T-helper 22 cell (primary cell): ENCODE measurements at places on chromosomes 16 and 17.

DNA sequence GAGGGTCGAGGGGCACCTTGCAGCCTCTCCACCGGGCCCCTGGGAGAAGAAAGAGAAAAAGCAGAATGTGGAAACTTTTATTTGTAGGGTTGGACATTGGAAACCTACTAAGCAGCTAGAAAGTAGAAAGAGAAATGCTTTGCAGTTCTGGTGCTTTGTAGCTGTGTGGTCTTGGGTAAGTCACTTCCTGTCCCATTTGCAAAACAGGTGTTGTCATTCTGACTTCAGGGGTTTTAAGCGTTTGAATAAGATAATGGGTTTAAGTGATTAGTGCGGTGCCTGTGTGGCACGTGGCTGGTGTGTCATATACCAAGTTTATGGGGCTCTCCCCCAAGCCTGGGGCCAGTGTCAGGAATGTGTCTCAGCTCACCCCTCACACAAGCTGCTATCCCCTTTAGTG lies 1.6 kb downstream of the CA4 start:
- DNase-seq, result no peak

- DNase-seq, result no peak
These were observed 79.6 kb downstream of the PGS1 start for GRCh38 chr17:78458091-78458490.

GRCh38 chr17:65531256-65532100 lies 30.0 kb downstream of the AXIN2 start:
- DNase-seq, result no peak

DNA sequence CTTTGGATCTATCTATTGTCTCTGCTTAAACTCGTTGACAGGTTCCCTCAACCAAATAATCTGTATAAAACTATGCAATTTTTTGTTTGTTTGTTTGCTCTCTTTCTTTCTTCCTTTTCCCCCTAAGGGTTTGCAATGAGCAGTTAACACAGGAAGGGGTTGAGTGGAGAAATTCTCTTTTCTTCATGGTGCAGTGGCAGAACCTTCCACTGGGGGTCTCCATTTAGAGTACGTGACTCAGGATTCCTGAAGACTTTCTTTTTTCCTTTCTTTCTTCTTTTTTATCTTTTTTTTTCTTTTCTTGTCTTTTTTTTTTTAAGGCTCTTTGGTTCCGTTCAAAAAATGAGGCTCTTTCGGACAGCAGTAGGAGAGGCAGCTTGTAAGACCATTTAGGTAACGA lies 19.5 kb upstream of the RBFOX1 start:
- DNase-seq, result no peak

DNA sequence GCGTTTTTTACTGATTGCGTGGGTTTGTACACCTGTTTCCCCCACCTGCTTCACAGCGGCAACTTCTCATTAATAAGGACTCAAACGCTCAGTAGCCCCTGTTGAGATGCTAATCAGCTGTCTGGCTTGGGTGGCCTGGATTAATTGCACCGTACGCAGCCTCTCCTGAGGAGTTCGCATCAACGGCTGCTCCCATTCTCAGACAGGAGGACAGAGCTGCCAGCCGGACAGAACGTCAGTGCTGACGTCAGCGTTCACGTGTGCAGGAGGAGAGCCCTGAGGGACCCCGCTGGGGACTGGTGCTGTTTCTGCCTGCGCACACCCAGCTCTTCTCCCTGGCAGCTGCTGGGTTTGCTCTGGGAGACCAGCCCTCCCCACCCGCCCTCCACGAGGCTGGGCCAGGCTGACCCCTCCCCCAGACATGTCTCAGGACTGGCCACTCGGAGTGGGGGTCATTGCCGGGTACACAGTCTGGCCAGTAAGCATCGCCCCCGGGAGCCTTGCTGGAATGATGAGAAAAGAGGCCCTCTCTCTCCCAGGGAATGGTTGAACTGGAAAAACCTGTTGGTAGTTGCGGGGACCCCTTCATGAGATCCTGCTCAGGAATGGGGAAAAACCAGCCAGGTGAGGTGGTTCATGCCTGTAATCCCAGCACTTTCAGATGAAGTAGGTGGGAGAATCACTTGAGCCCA lies 5.7 kb upstream of the BANP start:
- DNase-seq, result no peak

DNA sequence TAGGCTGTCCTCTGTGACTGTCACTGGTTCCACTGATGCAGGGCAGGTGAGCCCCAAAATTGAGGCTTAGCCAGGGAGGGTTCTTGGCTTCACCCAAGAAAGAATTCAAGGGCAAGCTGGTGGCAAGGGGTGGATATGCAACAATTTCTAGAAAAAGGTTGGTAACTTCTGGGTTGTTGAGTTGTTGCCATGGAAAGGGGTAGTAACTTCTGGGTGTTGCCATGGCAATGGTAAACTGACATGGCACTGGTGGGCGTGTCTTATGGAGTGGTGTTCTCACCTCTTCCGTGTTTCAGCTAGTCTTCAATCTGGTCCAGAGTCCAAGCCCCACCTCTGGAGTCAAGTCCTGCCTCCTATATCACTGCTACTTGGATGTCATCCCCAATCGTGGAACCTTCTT lies 9.5 kb upstream of the GUCY2D start:
- no peak for DNase-seq

GRCh38 chr17:299546-299945 lies 53.1 kb downstream of the RPH3AL start:
- DNase-seq, result no peak

- no peak for DNase-seq
These were observed 5.2 kb downstream of the RUSF1 start for GRCh38 chr16:31502981-31503380.

DNA sequence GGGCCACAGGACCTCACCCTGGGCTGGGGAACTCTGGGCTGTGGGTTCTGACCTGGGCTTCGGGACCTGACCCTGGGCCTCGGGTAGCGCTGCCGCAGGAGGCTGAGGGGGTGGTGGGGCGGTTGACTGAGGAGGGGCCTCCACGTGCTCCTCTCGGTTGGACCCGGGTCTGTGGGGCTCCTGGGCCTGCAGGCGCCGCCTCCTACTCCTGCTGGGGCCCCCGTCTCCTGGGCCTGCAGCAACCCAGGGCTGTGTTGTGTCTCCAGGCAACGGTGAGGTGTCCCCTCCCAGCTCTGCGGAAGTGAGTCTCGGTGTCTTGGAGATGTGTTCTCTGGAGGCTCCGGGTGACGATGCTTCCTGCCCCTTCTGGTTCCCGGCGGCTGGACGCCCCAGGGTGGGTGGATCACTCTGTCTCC lies 41.5 kb upstream of the GNG13 start:
- no peak for DNase-seq

DNA sequence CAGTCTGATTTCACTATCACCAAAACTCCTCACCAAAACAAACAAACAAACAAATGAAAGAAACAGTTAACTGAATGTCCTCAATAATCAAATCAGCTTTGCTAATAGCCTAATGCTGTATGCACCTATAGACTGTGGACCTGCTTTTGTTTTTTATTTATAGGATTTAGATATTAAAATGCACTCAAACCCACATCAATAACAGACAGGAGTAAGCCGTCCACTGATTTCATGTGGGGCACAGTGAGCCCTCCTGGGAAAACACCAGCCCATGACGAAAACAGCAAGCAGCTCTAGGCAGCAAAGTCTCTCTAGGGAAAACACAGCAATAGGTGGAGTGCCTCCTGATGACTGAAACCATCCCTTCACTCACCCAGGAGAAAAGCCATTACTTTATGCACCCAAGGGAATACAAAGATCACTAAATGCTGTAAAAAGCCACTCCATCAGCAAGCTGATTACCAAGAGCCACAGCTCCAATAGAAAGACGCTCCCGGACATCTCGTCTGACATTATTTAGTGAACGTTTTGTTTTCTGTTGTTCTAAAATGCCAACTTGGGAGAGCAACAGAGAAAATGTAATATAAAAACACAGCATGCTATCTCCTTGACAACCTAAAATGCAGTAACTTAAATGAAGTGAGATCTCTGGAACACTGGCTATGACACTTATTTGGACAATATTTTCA lies 47.8 kb downstream of the ANKFY1 start:
- no peak for DNase-seq

GRCh38 chr17:2814049-2814448 lies 17.8 kb downstream of the RAP1GAP2 start:
- DNase-seq, result no peak

DNA sequence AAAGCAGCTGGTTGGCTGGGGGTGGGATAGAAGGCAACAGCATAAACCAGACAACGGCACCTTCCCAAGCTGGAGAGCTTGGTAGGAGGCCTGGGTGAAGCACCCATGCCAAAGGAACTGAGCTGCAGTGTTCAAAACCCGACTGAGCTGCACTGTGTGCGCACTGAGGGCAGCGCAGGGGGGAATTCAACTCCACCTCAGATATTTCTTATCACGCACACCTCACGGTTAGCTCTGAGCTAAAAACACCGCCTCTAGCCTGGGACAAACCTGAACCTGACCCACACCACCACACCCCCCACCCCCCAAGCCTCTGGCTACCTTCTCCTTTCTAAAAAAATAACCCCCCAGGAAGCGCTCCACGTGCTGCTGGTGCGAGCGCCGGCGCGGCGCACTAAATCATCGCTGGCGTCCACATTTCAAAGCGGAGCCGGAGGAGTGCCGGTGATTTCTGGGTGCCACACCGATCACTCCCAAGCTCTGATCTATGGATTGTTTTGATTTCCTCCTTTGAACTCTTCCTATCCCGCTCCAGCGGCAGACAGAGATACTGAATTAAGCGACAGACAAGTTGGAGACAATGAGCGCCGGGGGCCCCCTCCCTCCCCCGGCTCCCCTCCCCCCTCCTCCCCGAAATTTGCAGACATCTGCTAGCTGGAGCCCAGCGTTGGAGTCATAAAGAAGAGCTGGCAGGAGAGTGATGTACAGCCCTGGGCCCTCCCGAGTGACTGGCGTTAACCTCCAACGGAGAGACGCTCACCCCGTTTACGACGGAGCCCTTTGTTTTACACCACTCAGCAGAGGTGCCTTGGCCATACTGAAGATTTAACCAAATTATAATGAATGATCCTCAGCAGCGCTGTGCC lies 85.0 kb downstream of the NOG start:
- DNase-seq, result no peak

DNA sequence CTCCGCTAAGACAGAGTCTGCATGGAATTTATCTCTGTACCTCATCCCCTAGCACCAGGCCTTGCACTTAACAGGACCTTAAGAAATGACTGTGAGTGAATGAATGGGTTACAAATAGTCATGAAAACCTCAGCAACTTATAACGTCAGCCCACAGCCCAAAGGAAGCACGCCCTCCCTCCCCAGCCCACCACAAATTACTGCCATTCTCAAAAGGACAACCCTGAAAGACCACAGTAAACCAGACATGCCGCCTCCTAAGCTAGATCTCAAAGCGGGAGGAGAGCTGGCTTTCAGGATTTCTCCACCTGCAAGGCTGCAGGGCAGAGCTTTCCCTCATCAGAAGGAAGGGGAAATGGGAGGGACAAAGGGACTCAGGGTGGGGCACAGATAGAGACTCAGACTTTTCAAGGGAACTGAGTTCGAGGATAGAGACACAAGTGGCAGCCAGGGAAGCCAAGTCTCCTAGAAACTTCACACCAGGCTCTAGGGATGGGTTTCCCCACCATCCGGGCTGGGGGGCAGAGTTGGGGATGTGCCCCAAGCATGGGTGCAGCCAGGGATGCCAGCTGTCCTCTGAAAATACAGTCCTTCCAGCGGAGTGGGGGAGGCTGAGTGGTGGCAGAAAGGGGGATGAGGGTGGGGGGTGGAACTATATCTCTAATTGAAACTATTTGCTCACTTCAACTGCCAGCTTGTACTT lies 56.7 kb downstream of the PLXDC1 start:
- DNase-seq, result peak; percentile 21
